Natural killer cell treated with Interleukin-12 subunit alpha and Interleukin-12 subunit beta and Interleukin-15 and Interleukin-18, amount 100 ng/mL, for 72 hours (primary cell): ENCODE measurements at places on chromosomes 5 and 9.

- peak overlapping the region; percentile 97 for H3K4me3 ChIP-seq
- H3K27ac ChIP-seq, result peak overlapping the region; percentile 9
- no peaks in the 10 kb centered on the region for H3K36me3 ChIP-seq
Measured at GRCh38 chr9:20619487-20620200, 2.7 kb downstream of the MLLT3 start.

GRCh38 chr5:2556375-2556966 is 195.0 kb downstream of the IRX2 start:
- H3K27ac ChIP-seq, result no peak overlapping the region
- H3K27me3 ChIP-seq, result no peaks in the 10 kb centered on the region
- H3K4me3 ChIP-seq, result no peak overlapping the region
- no peak for DNase-seq

DNA sequence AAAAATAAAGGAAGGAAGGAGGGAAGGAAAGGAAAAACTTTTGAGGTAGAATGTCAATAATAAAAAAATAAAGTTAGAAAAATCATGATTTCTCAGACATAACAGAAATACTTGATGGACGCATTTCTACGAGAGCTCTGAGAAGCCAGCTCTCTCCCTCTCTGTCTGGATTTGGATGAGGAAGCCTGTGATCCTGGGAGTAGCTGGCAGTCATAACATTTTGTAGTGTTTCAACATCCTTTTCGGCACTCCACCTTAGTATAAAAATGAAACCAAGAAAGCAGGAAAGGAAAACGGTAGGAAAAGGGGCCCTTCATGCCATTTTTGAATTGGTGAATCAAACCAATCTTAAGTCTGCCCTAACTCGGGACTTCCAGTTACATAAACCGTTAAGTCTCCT is 321.3 kb downstream of the EPB41L4A start:
- H3K27ac ChIP-seq, result no peak overlapping the region
- no peak for DNase-seq
- H3K36me3 ChIP-seq, result no peaks in the 10 kb centered on the region
- H3K4me3 ChIP-seq, result no peak overlapping the region
- no peaks in the 10 kb centered on the region for H3K4me1 ChIP-seq

GRCh38 chr5:56003179-56003578 is 8.4 kb upstream of the IL6ST start:
- H3K36me3 ChIP-seq, result no peaks in the 10 kb centered on the region
- peaks cover 10% of the 10 kb centered on the region for H3K27me3 ChIP-seq

DNA sequence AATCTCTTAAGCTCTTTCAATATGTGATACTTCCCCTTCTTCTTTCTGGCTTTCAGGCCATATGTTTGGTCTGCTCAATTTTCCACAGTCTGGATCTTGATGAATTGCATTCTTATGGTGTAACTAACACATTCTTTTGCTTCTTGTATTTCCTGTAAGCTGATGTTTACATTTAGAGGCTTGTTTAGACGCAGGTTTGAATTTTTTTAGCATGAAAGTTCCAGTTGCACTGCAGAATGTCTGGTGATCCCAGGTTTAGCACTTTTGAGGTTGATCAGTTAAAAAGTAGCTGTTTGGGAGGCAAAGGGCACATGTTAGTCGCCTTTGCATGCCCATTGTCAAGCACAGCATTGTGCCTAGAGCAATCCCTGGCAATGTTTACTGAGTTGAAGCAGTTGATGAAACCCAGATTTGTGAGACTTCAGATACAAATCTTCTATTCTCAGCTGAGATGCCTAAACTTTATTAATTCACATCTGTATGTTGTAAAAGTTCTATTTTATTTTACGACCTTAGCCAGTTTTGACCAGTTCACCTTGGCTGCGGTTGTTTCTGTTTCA is 59.6 kb upstream of the SPATA31C2 start:
- no peaks in the 10 kb centered on the region for H3K36me3 ChIP-seq
- no peak overlapping the region for H3K4me3 ChIP-seq
- DNase-seq, result no peak

DNA sequence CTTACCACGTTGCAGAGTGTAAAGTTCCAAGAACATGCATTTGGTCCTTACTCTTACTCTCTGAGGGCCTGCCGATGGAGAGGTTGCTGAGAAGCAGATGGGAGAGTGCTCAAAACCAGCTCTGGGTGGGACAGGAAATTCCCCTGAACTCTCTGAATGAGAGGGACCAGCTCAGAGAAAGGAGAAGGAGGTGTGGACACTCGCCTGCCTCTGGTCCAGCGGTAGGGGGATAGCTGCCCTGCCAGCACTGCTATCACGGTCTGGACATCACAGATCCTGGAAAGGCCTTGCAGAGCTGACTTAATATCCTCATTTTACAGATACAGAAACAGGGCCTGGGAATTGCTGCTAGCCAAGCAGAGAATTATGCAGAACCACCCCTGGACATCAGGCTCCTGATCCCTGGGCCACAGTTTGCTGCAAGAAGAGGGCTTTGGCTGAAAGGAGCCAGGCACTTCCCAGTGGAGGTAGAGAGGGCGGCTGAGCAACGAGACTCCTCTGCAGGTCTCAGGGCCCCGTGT is 4.9 kb downstream of the TRAF1 start:
- peak overlapping the region; percentile 99 for H3K4me3 ChIP-seq
- peak overlapping the region; percentile 97 for H3K27ac ChIP-seq
- peak; percentile 79 for DNase-seq
- H3K27me3 ChIP-seq, result no peaks in the 10 kb centered on the region
- peaks cover 83% of the 10 kb centered on the region for H3K4me1 ChIP-seq

- DNase-seq, result no peak
- H3K4me1 ChIP-seq, result no peaks in the 10 kb centered on the region
Measured at GRCh38 chr5:73918791-73919221, 292.8 kb downstream of the ARHGEF28 start.

DNA sequence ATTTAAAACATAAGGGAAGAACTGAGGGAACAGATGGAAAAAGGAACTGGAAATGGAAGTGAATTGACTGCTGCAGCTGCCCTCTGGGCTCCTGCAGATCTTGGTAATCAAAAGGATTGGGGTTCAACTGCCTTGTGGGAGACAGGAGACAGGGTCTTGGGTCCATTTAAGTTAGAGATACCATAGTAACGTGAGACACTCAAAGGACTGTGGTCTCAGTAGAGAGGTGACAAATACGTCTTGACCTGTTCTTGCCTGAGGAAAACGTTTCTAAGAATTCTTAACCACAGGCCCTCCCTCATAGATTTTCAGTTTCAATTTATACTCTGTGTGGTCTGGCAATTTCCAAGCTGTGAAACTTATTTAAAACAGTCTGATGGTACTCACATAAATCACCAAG is 100.8 kb upstream of the DHFR start:
- peak overlapping the region; percentile 91 for H3K27ac ChIP-seq
- peaks cover 74% of the 10 kb centered on the region for H3K4me1 ChIP-seq
- DNase-seq, result peak; percentile 75
- peaks cover 42% of the 10 kb centered on the region for H3K36me3 ChIP-seq
- H3K27me3 ChIP-seq, result no peaks in the 10 kb centered on the region

- no peak overlapping the region for H3K27ac ChIP-seq
- H3K4me3 ChIP-seq, result no peak overlapping the region
- DNase-seq, result no peak
- H3K4me1 ChIP-seq, result no peaks in the 10 kb centered on the region
- peaks cover 7% of the 10 kb centered on the region for H3K27me3 ChIP-seq
Measured at GRCh38 chr5:2091921-2092320, 209.2 kb upstream of the IRX4 start.

- no peaks in the 10 kb centered on the region for H3K4me1 ChIP-seq
- no peaks in the 10 kb centered on the region for H3K36me3 ChIP-seq
- DNase-seq, result no peak
- no peak overlapping the region for H3K27ac ChIP-seq
- no peaks in the 10 kb centered on the region for H3K27me3 ChIP-seq
Measured at GRCh38 chr5:128708841-128709240, 170.8 kb upstream of the FBN2 start.

- H3K27me3 ChIP-seq, result peaks cover 13% of the 10 kb centered on the region
- H3K27ac ChIP-seq, result no peak overlapping the region
- H3K4me3 ChIP-seq, result no peak overlapping the region
- H3K36me3 ChIP-seq, result no peaks in the 10 kb centered on the region
Measured at GRCh38 chr5:172637110-172637580, 3.9 kb upstream of the NEURL1B start.

DNA sequence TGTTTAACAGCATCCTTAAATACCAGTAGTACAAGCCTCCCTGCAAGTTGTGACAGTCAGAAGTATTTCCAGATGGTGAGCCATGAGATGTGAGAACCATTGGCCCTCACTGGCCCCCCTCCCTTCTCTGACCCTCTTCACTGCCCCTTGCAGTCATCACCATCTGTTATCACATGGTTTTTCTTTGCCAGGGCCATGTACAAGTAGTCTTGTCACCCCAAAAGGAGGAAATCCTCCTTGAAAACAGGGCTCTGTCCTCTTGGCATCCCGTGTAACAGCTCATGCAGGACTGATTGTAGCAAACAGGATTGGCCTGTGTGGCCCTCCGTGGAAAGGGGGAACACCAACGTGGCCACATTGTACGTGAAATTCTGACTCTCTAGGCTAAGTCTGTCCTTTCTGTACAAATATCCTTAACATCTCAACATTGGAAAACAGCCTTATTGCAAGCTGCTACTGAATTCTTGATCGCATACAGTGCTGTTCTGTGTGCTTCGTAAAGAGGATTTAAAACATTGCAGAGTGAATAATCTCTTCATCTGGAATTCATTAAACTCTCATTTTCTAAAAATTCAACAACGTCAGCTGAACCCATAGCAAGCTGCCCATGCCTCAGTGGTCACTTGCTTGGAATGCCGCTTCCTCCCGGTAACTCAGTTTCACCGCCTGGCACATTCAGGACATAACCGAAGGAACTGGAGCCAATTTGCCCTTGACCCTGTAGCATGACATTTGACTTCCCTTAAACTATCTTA is 171.7 kb downstream of the ATPSCKMT start:
- H3K4me3 ChIP-seq, result no peak overlapping the region
- H3K36me3 ChIP-seq, result no peaks in the 10 kb centered on the region
- no peak overlapping the region for H3K27ac ChIP-seq
- no peaks in the 10 kb centered on the region for H3K4me1 ChIP-seq
- no peaks in the 10 kb centered on the region for H3K27me3 ChIP-seq

- no peak for DNase-seq
- H3K27ac ChIP-seq, result no peak overlapping the region
- no peaks in the 10 kb centered on the region for H3K4me1 ChIP-seq
- H3K27me3 ChIP-seq, result peaks cover 9% of the 10 kb centered on the region
- no peak overlapping the region for H3K4me3 ChIP-seq
Measured at GRCh38 chr5:137465930-137466329, 33.2 kb downstream of the SPOCK1 start.

GRCh38 chr9:16816011-16816410 is 54.5 kb downstream of the BNC2 start:
- H3K36me3 ChIP-seq, result no peaks in the 10 kb centered on the region
- no peaks in the 10 kb centered on the region for H3K27me3 ChIP-seq
- no peaks in the 10 kb centered on the region for H3K4me1 ChIP-seq
- DNase-seq, result no peak
- H3K4me3 ChIP-seq, result no peak overlapping the region

DNA sequence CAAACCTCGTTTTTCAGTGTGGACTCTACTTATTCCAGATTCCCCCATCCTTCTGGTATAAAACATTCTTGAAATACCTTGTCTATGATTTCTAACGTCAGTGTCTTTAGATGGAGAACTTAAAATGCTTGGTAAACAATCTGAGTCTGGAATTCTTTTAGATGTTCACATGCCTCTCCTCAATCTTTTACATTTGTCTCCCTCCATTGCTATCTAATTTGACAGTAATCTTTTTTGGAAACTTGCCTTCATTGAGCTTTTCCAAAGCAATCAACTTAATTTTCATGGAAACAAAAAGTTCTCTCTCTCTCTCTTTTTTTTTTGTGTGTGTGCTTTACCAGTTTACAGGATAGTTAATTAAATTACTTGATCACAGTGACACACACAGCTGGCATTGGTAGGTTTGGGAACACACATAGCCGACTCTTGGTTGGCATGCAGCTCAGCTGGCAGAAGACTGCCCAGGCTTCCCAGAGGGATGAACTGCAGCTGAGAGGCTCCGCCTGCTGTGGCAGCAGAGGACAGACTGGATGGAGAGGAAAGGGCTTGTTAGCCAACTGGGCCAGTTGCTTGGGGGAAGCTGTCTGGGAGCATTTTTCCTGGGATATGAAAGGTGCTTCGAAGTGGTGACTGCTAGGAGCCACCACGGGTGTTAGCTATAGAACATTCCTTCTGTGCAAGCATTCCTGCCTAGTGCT is 271.3 kb downstream of the ZSWIM6 start:
- H3K4me3 ChIP-seq, result no peak overlapping the region

GRCh38 chr9:121297389-121297788 is 29.4 kb downstream of the GSN start:
- H3K27ac ChIP-seq, result no peak overlapping the region
- H3K27me3 ChIP-seq, result no peaks in the 10 kb centered on the region
- no peak for DNase-seq
- no peak overlapping the region for H3K4me3 ChIP-seq

DNA sequence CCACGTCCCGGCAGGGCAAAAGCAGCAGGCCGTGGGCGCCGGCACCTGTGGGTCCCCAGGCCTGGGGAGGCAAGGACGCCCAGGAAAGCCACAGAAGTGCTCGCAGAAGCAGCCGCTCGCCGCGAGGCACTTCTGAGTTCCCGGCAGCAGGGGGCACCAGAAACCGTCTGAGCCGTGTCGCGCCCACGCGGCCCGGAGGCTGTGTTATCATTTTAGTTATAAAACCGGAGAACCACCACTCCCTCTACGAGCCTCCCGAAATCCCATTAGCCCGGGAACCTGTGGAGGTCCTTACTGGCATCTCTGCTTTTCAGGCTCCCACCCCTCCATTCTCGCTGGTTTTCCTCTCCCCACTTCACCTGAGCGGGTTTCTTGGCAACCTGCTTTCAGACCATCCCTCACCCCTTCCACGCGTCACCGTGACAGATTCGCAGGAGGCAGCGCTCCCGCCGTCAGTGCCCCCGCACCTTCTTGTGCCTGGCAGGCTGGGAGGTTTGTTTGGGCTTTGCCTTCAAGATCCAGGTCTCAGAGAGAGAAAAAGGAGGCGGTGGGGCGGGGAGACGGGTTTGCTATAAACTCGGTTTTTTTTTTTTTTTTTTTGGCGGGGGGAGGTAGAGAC is 2.3 kb downstream of the GDNF start:
- peak overlapping the region; percentile 59 for H3K4me3 ChIP-seq
- peaks cover 11% of the 10 kb centered on the region for H3K4me1 ChIP-seq
- H3K36me3 ChIP-seq, result no peaks in the 10 kb centered on the region
- DNase-seq, result peak; percentile 68
- peaks cover 78% of the 10 kb centered on the region for H3K27me3 ChIP-seq

DNA sequence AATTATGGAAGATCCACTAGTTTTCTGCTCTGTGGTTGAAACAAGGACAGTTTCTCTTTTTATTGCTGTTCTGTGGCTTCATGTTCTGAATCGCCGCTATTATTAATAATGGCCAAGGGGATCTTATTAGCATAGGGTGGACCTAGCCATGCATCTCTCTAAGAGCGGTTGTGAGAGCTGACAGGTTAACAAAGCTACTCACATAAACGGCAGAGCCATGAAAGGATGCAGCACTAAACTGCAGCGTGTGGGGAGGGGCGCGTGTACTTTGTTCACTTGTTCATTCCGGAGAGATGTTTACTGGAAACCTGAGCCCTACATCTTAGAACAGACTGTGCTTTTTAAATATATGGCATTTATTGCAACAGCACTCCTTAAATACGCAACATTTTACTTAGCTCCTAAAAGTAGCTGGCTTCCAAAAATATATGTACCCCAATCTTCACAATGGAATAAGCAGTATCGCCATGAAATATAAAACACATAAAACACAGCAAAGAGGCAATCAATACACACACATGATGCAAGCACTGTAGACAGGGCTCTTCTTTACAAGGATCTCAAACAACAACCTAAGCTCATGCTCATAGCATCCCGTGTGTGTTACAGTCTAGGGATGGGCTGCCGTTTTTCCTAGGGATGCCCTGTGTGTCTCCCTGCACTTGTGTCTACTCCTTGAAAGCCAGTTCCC is 424.6 kb downstream of the MED10 start:
- no peak for DNase-seq
- H3K27me3 ChIP-seq, result no peaks in the 10 kb centered on the region
- no peak overlapping the region for H3K4me3 ChIP-seq
- no peaks in the 10 kb centered on the region for H3K36me3 ChIP-seq
- H3K4me1 ChIP-seq, result no peaks in the 10 kb centered on the region
- H3K27ac ChIP-seq, result no peak overlapping the region
